ENCODE measurements at places on chromosomes 5 and 9. TPM values are rescaled to one million over a fixed set of nuclear protein-coding genes. Genes with fewer than 3 reads are reported as not detected.

DNA sequence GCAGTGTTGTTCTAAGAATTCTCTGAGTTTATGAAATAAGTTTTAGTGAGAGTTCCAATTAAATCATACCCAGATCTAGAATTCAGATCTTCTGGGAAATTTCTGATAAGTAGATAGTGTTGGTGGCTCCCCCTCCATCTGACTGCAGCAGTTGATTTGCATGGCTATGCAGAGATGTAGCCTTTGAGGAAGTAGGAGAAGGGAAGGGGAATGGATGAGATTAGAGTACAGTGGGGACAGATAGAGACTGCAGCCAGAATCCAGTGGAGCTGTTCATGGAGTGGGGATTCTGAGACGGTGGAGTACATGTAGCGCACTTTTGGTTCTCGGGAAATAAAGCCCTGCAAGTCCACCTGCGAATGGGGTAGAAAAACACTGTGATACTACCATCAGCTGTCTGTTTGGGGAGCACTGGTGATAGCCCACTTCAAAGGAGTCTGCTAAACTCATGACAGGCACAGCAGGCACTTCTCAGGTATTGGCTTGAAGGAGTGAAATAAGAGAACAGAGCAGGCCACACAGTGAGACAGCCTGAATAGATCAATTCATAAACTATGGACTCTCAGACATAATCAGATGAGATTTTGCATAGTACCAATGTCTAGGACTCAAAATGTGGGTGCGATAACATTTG is 96.8 kb downstream of the ALDH1A1 start:
- DNase-seq: no peak

DNA sequence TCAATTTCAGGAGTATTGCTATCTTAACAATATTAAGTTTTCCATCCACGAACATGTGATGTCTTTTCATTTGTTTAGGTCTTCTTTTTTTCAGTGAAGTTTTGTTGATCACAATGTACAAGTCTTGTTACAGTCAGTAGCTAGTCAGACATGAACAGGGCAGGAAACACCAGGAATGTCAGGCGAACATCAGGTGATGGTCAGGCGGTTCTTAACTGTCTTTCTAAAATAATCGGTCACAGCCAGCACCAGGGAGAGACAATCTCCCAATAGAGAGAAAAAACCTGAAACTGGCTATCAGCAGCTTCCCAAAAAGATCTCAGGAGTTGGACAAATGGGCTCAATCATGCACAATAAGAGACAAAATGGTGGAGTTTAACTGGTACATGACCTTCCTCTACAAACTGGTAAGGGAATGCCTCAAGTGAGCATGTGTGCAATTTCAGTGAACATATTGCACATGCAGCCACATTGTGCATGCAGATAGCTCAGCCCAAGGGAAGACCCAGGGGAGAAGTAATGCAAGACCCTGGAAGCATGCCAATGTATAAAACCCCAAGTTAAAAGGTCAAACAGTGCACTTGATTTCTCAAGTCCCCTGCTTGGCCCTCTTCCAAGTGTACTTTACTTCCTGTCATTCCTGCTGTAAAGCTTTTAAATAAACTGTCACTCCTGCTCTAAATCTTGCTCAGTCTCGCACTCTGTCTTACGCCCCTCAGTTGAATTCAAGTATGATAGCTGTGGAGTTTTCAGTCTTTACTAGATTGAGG is 176.1 kb upstream of the RASEF start:
- DNase-seq: no peak

DNA sequence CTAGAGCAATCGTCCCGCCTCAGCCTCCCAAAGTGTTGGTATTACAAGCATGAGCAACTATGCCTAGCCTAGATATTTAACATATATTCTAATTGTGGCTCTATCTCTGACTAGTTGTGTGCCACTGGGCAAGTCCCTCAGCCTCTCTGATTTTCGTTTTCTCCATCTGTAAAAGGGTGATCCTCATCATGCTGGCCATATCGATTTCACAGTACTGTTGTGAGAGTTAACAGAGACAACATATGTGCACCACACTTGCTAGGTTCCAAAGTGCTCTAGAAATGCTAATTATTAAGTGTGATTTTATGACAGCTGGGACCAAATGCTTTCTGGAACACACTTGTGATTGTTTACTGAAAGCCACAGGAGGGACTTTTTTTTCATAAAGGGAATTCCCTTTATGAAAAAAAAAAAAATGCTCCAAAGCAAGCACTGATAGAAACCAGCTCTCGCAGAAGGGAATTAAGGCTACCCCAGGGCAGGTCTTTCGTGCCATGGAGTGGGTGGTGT is 78.5 kb upstream of the EPB41L4B start:
- no peak for DNase-seq

- DNase-seq: no peak
Measured at GRCh38 chr9:37511016-37512010, 25.6 kb downstream of the POLR1E start.

DNA sequence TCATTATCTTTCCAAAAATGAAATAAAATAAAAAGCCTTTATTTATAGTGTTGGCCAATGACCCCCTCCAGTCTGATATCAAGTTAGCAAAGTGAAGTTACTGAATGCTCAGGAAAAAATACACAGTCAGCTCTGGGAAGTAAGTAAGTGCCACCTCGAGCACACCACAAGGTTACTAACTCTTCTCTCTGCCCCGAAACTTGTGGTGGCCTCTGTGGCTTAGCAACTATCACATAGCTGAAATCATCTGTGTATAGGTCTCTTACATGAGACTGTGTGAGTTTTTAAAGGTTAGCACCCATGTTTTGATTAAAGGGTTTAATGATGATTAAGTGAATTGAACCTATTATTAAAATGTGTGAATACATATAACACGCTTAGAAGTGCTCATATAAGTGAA is 161.4 kb upstream of the KLF4 start:
- DNase-seq: no peak

- no peak for DNase-seq
Measured at GRCh38 chr9:37715991-37716505, 37.6 kb upstream of the TRMT10B start.

DNA sequence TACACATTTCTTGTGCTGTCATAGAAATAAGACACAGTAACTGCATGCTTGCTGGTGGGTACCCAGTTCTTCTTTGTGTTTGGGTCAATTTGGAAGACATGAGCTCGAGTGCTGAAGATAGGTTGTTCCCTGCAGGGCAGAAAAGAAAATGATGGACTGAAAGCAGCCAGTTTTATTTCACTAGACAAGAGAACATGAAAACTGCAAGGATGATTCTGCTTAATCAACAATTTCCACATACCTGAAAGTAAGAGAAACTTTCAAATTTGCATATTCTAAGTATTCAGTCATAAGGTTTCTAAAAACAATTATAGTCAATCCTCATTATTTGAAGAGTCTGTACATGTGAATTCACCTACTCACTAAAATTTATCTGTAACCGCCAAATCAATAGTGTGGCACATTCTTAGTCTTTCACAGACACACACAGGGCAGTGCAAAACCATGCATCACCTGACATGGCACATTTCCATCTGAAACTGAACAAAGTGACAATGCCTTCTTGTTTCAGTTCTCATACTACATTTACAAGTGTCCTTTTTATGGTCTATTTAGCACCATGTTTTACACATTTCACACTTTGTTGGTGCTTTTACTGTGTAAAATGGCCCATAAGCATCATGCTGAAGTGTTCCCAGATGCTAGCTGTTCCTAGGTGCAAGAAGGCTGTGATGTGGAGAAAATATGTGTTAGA is 56.9 kb downstream of the HOMER1 start:
- DNase-seq: no peak

DNA sequence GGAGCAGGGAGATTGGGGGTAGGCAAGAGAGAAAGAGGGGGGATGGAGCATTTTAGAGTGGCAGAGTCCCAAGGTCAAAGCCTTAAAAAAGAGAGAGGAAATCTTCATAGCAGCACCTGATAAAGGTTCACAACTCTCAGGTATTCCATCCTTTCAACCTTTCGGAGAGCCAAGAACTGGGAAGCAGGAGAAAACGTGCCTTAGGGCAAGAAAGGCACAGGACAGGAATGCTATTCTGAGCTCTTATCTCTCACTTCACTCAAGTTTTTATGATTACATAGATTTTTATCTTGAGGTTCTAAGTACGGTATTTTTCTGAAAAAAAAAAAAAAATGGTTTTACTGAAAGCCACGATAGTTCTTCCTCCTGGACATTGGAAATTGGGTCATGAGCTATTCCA is 34.5 kb upstream of the SMAD5 start:
- DNase-seq: no peak

GRCh38 chr5:135064235-135064570 is 30.2 kb upstream of the PITX1 start:
- DNase-seq: peak; percentile 11

GABRA6 gene
- not detected for total RNA-seq

DNA sequence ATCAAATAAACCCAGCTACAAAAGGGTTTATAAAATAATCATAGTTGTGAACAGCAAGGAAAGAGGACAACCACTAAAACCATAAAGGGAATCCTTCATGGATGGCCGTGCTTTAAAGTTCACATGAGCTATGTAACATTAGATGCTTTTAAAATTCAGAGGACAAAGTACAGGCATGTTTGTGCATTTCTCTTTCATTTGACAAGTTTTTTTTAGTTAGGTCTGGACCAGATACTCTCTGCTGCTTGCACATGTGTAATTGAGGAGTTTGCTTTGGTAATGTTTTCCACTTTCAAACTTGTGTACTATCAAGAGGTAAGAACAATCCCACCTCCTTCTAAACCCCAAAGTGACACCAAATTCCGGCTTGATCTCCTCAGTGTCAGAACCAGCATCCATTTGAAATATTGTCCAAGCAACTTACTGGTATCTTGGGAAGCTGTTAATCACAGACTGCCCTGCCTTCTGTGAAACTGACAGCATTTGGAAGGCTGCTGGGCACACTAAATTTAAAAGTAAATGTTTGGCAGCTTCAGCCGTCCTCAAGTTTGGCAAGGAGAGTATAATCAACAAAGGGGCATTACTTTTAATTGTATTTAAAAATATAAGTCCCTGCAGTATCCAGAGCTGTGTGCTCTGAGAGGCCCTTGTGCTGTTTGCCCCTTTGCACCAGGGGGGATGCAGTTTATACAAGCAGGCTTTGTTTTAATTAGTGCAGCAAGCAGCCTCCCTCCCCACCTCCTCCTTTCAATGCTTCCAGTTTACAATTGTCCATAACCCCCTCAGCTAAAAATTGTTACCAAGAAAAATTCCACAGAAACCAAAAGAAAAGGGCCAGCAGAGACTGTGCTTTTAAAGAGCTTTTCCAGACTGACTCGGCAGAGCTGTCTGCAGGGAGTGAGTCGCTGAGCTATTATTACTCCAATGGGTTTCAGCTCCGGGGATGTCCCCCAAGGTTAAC is 328.3 kb upstream of the MPDZ start:
- DNase-seq: no peak

DNA sequence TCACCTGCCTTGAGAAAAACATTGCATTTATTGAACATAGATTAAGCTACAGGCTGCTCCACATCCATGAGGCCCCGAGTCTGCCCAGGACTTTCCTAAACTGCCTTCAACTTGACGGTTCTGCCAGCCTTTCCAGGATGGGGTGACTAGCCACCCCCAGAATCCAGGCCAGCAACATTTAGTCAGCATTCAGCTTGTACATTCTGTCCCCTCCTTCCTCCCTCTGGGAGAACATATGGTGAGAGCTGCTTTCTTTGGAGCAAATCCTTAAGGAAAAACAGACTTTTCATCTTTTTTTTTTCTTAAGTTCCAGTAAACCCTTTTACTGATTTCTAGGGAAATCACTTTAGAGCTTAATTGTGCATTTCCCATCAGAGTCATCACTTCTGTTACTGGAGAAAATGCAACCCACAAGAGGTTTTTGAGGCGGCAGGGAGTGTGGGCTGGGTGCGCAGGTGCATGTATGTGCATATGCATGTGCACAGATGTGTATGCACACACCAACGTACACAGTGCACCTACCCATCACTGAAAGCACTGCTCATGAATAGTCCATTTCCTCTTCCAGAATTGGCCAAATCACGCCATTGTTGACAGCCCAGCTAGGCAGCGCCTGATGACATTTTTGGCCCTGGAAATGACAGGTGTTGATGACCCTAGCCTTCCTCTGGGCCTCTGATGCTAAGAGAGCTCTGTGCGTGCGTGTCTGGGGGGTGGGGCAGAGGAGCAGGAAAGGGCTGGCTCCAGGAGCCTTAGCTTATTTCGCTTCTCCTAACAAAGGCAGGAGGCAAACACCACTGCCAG is 145.6 kb downstream of the HSD17B3 start:
- DNase-seq: no peak

DNA sequence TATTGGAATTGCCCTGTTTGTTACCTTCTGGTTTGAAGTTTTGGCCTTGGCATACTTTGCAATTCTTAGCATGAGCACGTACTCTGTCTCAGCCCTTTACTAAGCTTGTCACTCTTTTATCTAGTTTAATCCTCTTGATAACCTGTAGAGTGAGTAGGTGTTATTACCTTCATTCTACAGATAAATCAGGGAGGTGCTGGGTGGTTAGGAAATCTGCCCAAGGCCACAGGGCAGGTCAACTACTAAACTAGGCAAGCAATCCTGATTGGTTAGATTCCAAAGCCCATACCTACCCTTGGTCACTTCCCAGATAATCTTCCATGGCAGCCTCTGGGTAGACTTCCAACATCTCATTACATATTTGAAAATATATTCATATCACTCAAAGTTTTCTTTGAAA is 65.7 kb downstream of the PCSK5 start:
- DNase-seq: no peak

FREM1 gene
- total RNA-seq: 0.43 TPM

SLC6A19 gene
- total RNA-seq: 5.8 TPM

DNA sequence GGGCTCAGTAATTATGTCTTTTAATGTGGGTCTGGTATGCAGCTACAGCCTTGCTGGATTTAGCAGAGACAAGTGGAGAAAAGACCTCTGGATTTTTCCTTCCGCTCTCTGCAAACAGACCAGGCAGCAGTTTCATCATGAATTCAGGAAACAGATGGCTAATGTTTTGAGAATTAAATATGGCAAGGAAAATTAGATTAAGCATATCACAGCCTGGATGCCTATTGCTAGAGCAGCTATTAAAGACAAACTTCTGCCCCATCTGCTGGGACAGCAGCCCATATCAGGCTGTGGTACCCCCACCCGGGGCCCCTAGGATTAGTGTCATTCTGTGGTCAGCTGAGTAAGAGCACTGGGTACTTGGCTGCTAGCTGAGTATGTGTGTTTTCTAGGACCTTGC is 6.2 kb downstream of the SKP2 start:
- no peak for DNase-seq

DNA sequence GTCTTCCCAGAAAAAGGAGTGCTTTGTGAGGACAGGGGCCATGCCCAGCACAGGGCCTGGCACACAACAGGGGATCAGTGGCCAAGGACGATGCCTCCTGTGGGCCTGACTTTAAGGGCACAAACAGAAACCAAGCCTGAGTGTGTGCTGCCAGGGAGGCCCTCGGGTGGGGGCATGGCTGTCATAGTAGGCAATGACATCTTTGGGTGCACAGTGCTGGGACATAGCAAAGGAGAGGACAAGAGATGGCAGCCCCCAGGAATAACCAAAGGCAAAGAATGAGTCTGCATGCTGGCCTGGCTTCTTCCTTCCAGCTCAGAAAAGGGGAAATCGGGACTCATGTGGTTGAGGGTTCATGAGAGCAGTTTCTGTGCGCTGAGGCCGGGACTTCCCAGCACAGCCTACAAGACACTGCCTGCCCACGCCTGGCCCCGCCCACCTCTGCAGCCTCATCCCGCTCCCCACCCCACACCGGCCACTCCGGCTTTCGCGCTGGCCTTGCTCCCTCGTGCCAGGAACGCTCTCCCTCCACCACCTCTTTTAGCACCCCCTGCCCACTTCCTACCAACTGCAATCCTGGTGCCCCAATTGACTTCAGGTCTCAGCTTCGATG is 13.8 kb upstream of the LHX2 start:
- peak; percentile 63 for DNase-seq

GRCh38 chr5:160969645-160970044 is 117.6 kb upstream of the ATP10B start:
- no peak for DNase-seq

All from left colon (tissue), 2 donors.